Glutamatergic neuron (in vitro differentiated cells): ENCODE measurements at places on chromosomes 5 and 9.

DNA sequence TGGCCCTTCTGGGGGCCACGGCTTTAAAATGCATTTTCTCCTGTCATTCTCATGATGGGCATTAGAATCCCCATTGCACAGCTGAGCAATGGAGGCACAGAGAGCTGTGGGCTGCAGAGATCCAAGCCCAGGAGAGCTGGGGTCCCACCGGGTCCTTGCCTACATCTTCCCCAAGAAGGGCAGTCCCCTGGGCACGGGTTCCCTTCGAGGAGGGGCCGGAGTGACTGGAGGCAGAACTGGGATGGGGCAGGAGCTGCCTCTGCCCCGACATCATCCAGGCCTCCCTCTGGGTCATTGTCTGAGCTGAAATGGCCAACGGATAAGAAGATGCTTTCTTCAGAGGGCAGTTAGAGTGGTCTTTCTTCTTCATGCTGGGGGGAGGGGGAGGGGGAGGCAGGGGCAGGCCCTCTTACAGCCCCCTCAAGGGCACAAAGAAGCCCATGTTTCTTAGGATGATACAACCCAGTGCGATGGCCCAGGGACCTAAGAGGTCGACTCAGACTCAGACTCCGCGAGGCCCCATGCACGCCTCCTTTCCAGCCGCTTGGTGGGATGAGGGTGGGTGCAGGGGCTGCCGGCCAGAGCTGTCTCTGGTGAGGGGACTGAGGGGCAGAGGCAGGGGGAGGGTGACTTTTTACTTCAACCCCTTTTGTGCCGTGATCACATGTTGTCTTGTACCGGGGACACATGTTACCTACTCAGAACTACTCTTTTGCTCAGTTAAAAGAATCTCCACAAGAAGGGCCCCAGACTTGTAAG is 112.4 kb upstream of the IRX2 start:
- DNase-seq = no peak

DNA sequence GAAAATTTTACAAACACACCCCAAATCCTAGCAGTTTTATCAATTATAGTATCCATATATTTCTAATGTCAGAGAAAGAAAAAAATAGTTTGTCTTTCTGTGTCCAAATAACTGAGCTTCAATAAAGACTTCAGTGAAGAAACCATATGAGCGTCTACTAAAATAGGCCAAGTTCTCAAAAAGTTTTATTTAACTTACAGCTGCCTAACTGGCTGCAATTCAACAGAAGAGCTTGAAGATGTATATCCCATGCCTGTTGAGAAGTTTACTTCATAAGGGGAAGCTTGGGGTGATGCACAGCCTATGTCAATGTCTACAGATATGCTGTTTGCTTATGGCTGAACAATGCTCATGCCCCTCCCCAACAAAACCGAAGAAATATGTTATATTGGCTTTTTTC is 43.7 kb upstream of the ELOVL7 start:
- no peak for DNase-seq

- DNase-seq = no peak
These were observed 178.0 kb downstream of the TLR4 start for GRCh38 chr9:117882171-117882570.

GRCh38 chr5:33417632-33418031 is 23.1 kb upstream of the TARS1 start:
- no peak for DNase-seq

DNA sequence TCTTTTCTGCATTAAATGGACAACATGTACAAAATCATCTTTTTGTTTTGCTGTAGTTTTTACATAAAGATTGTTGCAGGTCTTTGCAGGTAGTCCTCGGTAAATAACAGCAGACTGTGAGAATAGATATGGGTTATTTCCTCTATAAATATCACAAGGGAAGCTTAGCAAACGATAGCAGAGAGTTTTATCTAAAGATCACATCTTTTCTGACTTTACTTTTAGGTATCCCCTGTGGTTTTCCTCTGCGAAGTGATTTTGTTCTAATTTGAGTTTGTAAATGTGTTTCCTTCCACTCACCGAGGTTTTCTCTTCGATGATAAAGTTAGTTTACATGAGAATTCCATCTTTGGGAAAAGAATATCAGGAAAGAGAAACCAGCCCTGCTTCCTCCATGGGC is 109.6 kb downstream of the EGFLAM start:
- DNase-seq = no peak

DNA sequence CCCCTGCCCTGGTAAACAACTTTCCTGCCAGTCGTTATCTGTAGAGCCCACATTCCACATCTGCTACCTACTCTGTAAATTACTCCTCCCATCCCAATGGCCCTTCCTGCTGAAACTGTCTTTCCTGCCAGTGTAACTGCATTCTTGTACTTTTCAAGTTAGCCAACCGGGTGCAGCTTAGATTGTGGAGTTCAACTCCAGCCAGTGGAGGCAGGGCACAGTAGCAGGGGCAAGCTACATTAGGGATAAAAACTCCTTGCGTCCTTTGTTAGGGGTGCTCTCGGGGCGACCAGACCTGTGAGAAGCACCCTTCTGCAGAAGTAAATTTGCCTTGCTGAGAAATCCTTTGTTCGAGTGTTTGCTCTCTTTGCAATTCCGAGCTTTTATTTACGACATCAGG is 639.0 kb upstream of the TYRP1 start:
- no peak for DNase-seq

DNA sequence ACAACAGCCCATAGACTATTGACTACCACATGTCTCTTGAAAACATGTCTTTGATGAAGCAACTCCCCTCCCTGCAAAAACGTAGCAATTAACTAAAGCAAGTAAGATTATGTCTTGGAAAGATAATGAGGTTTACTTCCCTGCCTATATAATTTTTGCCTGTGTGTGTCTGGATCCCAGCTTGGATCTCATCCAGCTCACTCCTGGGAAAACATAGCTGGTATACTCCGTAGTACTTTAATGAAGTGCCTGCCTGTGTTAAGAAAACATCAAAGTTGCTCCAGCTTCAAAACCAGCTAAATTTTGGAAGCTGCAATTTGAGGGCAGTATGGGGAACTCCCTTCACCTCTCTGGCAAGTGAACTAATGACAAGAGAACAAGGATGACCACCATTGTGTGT is 182.6 kb upstream of the C9orf72 start:
- DNase-seq = no peak

DNA sequence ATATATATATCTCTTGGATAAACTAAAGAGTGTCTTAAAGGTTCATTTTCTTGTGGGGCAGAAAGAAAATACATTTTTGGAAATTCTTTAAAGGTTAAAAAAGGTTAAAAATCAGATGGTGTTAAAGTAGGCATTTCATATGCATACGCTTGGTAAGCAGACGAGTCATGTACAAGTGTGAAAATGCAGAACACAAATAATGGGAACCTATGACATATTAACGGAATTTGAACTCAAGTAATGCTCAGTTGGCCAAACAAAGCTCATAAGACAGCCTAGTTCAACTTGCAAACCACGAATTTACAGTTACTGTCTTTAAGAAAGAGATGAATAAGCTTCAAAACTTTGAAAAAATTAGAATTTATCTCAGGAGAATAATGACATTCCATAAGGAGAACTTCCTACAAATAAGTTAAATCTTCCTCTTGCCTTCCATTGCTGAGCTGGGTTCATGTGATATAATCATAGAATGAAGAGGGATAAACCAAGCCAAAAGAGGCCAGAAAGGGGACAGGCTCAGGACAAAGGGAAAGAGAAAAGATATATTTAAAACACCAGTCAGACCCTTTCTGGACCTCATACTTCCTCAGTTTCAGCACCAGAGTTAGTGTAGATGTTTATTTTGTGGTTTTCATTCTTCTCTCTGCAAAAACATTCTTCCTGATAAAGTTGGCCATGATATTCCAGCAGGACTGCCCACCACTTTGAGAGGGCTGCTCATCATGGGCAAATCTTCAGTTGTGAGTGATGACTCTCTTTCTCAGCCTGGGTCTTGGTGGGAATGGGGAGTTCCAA is 256.7 kb upstream of the CD180 start:
- no peak for DNase-seq

- no peak for DNase-seq
These were observed 1.5 kb downstream of the LTC4S start for GRCh38 chr5:179795049-179795862.

GRCh38 chr9:124306098-124306735 is 48.5 kb downstream of the NEK6 start:
- no peak for DNase-seq

GRCh38 chr5:53965459-53965858 is 344.9 kb downstream of the ARL15 start:
- no peak for DNase-seq

- DNase-seq = no peak
These were observed 279.6 kb upstream of the GRAMD2B start for GRCh38 chr5:126143622-126144021.

GRCh38 chr9:33620738-33621439 is 96.8 kb downstream of the ANKRD18B start:
- DNase-seq = no peak

DNA sequence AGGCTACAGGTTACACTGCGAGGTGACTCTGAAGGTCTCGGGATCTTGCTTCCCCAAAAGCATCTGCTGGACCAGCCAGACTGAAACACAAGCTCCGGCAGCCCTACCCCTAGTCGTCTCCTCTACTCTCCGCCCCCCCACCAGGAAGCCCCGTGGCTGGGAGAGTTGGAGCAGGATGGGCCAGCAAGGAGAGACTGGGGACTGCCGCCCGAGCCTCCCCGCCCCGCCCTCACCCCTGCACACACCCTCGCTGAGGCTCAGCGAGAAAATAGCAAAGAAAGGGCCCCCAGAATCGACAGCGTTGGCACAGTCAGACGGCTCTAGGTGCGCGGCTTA is 1.3 kb downstream of the TRIM7 start:
- no peak for DNase-seq

DNA sequence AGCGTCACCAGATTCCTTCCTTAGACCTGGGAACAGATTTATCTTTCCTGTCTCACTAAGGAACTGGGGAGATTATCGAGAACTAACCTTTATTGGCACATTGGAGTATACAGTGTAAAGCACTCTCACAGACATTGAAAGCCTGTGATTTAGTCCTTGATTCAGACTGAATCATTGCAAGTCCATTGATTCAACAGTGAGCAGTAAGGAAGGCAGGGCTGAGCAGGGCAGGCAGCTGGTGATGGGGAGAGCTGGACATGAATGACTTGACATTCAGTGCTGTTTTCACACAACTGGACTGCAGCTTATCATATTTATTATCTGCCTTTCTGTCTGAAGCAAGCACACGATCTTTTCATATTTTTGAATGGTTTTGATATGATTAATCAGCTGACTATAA is 16.2 kb downstream of the ISOC1 start:
- DNase-seq = no peak

GRCh38 chr5:2753452-2754420 is 2.3 kb upstream of the IRX2 start:
- DNase-seq = peak; percentile 43

DNA sequence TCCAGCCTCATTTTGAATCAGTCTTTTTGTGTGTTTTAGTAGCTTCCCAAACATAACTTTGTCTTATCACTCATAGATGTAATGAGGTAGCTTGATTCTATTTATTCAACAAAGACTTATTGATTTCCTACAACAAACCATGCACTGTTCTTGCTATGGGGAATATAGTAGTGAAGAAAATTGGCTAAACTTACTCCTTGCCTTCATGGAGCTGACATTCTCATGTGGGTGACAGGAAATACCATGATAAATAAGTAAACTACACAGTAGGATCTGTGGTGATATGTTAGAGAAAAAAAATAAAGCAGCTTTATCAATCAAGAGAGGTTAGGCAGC is 255.7 kb upstream of the TNC start:
- DNase-seq = no peak

DNA sequence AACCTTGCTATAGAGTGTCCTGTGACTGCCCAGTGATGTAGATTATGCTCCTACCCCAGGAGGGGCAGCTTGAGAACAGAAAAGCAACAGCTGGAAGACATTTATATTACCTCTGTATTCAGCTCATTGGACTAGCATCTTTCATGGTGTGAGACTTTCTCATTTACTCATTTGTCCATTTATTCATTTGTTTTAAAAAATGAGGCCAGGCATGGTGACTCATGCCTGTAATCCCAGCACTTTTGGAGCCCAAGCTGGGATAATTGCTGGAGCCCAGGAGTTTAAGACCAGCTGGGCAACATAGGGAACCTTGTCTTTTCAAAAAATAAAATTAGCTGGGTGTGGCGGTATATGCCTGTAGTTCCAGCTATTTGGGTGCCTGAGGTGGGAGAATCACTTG is 130.0 kb upstream of the LHFPL2 start:
- no peak for DNase-seq

DNA sequence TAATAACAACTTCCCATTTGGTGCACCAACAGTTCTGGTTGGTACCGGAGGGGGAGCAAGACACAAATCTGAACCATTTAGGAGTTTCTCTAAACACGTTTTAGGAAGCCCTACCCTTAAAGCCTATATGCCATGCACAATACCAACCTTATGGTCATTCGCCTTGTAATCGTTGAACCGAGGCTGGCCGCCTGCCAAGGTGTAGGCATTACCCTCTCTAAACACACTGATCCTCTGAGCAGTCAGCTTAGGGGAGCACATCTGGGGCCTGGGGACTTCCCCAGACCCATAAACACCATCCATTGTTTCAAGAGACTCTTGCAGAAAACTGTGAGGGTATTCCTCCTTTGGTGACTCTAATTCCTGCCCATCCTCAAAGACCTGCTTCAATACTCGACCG is 328 bp downstream of the GRXCR2 start:
- DNase-seq = no peak

- DNase-seq = no peak
These were observed 1740.1 kb upstream of the WWC1 start for GRCh38 chr5:166551384-166551783.

DNA sequence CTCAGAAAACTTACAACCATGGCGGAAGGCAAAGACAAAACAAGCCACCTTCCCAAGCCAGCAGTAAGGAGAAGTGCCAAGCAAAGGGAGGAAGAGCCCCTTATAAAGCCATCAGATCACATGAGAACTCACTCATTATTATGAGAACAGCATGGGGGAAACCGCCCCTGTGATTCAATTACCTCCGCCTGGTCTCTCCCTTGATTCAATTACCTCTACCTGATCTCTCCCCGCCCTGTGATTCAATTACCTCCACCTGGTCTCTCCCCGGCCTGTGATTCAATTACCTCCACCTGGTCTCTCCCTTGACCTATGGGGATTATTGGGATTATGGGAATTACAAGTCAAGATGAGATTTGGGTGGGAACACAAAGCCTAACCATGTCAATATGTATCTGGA is 467.3 kb upstream of the FTMT start:
- no peak for DNase-seq

GRCh38 chr5:81183811-81184748 is 49.0 kb upstream of the CKMT2 start:
- DNase-seq = peak; percentile 37

DNA sequence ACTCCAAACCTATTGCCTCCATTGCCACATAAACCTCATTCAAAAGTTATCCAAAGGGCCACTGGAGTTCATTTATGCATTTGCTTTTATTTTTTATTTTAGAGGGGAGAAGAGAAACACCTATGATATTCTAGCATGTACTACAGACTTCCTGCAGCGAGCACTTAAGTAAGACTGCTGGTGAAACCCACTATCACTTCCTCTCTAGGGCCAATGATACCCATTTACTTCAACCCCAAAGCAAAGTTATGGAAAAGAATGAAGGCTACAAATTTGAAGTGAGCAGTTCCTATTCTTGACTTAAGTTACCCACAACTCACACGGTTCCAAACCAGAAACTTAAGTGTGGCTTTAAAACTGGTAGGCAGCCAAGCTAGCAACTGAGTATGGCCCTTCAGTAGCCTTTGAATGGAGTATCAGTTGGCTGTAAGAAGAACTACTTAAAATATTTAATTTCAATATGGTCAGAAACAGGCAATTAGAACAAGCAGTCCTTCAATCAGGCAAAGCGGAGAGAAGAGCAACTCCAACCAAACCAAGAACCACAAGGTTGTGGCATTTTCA is 94.1 kb downstream of the GPR21 start:
- DNase-seq = no peak

- DNase-seq = no peak
These were observed 17.0 kb upstream of the SH3TC2 start for GRCh38 chr5:149079883-149080282.
